ENCODE measurements at places on chromosomes 4 and X.

DNA sequence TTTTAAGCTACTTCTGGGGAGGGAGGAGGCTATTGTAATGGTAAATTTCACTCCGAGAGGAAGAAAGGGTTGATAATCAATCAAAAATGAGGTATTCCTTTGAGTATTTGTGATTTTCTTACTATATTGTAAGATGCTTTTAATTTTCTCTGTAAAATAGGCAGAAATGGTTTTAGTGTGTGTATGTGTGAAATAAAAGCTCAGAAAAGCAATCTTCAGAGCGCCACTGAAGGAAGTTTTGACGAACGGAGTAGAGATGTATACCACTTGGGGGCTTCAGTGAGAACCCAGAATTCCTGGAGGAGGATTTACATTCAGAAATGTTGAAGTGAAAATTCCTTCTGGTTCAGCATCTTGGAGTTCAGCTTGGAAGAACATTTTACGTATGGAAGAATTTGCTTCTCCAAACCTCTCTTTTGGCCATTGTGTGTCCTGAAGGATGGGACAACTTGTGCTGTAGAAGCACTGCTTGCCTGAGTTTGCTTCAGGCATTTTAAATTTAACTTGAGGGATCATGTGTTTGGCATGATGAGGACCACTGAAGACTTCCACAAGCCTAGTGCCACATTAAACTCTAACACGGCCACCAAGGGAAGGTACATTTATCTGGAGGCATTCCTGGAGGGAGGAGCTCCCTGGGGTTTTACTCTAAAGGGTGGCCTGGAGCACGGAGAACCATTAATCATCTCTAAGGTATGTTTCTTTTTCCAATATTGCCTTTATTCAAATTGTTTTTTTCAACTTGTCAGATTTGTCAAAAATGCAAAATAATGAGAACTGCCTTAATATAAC is 695 bp downstream of the SHROOM3 start:
- DNase-seq = no peak

GRCh38 chrX:19065535-19065934 is 56.7 kb downstream of the ADGRG2 start:
- DNase-seq = no peak

- DNase-seq = no peak
These were observed 20.1 kb downstream of the ARMCX2 start for GRCh38 chrX:101639583-101639982.

GRCh38 chr4:181682367-181683047 is 560.7 kb upstream of the TENM3 start:
- no peak for DNase-seq

DNA sequence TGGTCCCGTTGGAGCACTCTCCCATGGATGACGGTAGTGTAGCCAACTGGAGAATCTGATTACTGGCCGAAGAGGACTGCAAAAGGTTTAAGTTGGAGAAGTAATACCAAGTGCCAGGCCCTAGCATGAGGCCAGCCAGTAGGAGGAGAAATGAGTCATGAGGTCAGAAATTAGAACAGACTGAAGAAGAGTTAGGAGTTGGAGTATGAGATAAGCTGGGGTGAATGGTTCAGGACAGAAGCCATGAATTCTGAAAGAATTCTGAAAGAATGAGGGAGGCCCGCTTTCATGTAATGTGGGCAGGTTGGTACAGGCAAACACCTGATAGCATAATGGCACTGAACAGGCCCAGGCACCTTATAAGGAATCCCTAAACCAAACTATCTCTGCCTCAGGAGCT is 18.4 kb upstream of the STK26 start:
- no peak for DNase-seq

GRCh38 chrX:129540722-129541184 is 694 bp downstream of the OCRL start:
- no peak for DNase-seq

- DNase-seq = no peak
These were observed 103.3 kb upstream of the TLR3 start for GRCh38 chr4:185965426-185966384.

DNA sequence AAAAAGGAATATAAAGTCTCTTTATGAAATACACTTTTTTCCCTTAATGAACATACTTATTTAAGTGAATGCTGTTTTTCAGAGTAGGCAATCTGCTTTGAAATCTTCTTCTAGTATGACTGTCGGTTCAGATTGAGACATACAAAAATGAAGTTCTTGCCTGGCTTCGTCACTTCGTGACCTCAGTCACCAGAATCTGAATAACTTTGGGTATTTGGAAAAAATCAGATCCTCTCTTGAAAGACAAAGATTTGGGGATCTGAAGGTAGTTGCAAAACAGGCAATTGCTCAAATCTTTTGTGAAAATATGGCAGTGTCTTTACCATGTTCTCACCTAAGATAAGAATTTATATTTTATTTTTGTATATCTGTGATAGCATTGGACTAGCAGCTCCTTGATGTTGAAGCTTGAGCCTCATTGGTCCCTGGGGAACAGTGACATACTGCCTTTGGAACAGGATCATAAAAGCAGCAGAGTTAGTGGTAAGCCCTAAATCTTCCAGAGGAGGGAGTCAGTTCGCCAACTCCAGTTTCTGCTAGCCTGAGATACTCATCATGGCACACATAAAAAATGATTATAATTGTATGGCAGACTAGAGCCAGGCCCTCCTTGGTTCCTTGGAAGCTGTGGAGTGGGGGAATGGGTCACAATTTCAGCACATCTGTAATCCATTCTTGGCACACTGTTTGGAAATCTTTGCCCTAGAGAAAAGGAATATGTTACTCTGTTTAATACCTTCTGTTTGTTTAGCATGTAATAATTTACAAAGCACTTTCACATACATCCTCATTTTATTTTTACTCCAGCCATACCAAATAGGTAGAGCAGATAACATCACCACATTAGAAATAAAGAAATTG is 5.0 kb downstream of the ARFIP1 start:
- DNase-seq = no peak

GRCh38 chrX:65677954-65678469 is 10.6 kb downstream of the MSN start:
- no peak for DNase-seq

GRCh38 chr4:113882668-113883067 is 96.8 kb downstream of the ARSJ start:
- DNase-seq = no peak

DNA sequence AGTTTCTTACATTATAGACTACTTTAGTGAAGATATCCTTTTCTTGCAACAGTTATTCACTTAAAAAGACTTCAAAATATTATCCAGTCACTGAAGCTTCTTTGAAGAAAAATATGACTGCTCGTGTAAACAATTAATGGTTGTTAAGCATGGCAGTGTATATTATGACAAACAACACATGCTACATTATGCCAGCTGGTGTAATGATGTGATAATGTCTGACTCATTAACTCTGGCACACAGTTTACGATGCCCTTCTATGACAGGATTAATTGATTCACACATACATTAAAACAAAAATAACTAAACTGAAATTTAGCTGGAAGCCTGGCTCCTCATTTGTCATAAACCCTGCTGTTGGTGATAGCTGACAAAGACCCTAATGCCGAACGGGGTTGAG is 22.4 kb downstream of the GK2 start:
- DNase-seq = no peak

GRCh38 chr4:21992330-21992729 is 43.8 kb upstream of the KCNIP4 start:
- no peak for DNase-seq

All from neural crest cell (in vitro differentiated cells).